Activated CD4-positive, alpha-beta T cell treated with anti-CD3 and anti-CD28 coated beads, Interleukin-2, amount 10 ng/mL, durations not matched to agents 7 days and 5 days (primary cell): ENCODE measurements at places on chromosomes 4 and X.

DNA sequence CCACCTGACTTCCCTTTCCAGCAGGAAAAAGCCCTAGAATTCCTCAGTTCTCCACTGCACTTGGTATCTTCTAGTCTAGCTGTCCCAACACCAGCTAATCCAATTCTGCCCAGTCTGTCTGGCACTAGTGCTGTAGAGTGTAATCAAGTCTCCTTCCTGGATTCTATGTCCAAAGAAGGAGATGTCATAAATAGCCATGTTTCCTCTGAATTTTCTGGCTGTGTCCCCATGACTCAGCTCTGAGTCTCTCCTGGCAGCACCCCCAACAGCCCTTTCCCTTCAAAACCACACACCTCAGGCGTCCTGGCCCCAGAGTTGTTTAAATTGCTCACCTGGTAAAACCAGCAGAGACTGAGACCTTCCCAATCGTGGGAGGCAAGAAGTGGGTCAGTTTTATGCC is 197.2 kb downstream of the GRXCR1 start:
- no peak for DNase-seq
- no peaks in the 10 kb centered on the region for H3K4me1 ChIP-seq
- no peaks in the 10 kb centered on the region for H3K27me3 ChIP-seq
- no peak overlapping the region for H3K4me3 ChIP-seq

DNA sequence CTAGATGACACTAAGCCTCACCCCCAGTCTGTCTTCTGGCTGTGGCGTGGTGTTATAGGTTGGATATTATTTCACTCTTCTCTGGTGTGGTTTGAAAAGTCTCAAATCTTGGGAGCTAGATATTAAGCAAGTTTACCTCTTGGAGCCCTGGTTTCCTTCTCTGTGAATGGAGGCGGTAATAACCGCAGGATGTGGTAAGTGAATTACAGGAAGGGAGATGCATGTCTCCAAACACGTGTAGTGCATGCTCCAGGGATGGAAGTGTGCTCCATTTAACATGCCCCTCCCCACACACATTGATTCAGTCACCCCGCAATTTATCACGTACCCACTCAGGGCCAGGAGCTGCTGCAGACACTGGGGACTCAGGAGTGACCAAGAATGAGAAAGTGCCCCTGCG is 4.9 kb downstream of the ZNF275 start:
- H3K36me3 ChIP-seq = peaks cover 73% of the 10 kb centered on the region
- no peak for DNase-seq
- no peak overlapping the region for H3K4me3 ChIP-seq
- H3K4me1 ChIP-seq = peaks cover 85% of the 10 kb centered on the region

DNA sequence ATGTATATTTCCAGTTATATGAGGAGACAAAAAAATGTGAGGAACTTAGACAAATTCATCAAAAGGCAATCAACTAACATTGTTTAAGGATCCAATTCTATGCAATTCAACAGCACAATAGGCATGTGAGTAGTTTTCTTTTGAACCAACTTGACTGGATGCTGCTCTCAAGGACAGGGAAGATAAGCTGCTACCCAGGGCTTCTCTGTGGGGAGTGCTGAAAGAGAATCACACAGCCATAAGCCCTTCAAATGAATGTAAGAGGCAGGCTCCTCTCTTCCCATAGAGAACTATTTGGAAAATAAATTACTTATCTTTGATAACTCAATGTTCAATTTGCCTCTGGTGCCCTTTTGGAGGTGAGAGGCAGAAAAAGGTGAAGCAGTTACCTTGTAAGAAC is 1413.6 kb downstream of the PCDH7 start:
- DNase-seq = no peak
- no peaks in the 10 kb centered on the region for H3K27me3 ChIP-seq
- no peak overlapping the region for H3K27ac ChIP-seq

DNA sequence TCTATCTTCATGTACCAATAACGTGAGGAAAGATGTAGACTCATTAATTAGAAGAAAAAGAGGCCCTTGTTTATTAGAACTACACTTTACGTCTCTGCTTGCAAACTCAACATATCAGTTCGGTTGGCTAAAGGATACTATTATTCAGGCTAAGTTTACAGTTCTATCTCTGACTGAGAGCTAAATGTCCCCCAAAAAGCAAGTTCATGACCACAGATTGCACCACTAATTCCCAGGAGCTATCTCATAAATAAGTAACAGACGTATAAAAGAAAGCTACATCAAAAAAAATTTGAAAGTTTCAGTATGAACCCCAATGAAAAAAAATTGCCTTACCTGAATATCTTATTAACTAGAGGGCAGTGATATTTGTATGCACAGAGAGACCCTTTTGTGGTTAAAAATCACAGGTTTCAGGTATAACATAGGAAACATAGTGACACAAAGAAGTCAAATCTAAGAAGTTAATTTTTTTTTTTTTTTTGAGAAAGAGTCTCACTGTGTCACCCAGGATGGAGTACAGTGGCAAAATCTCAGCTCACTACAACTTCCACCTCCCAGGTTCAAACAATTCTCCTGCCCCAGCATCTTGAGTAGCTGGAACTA is 128.9 kb downstream of the MAB21L2 start:
- no peaks in the 10 kb centered on the region for H3K36me3 ChIP-seq
- no peaks in the 10 kb centered on the region for H3K4me1 ChIP-seq
- DNase-seq = no peak
- H3K27me3 ChIP-seq = no peaks in the 10 kb centered on the region
- no peak overlapping the region for H3K4me3 ChIP-seq

DNA sequence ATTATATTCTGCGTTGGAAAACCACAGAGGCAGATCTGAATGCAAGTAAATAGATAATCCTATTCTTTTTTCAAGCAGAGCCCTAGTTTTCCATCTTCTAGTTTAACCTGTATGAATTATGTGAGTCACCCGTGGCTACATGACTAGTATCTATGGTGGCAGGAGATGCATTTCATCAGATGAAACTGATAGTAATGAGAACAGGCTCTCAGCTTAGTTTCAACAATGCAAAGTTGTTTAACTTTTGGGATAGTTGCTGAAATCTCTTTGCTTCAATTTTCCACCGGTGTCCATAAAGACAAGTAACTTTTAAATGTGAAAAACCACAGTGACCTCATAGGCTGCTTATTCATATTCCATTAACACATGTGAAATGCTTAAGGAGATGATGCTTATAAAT is 1317.4 kb upstream of the TENM3 start:
- DNase-seq = no peak
- no peaks in the 10 kb centered on the region for H3K4me1 ChIP-seq
- no peaks in the 10 kb centered on the region for H3K36me3 ChIP-seq
- H3K27ac ChIP-seq = no peak overlapping the region
- no peaks in the 10 kb centered on the region for H3K27me3 ChIP-seq
- H3K4me3 ChIP-seq = no peak overlapping the region

DNA sequence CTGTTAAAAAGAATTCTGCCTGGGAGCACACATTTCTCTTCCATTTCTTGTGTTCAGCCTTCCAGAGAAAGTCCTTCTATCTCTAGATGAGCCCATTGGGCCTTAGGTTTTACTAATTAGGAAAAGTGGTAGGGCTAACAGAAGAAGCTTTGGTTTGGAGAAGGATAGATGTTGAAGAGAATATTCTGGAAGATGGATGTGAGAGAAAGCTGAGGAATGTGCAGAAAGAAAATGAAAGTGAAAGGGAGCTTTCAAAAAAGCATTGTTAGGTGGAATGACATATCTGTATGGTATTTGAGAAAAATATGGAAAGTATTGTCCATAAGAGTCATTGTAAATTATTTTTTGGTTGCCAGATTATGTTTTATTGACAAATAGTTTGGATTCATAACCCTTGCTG is 474.8 kb upstream of the SLIT2 start:
- H3K36me3 ChIP-seq = no peaks in the 10 kb centered on the region
- H3K4me3 ChIP-seq = no peak overlapping the region
- H3K4me1 ChIP-seq = no peaks in the 10 kb centered on the region
- no peak for DNase-seq

DNA sequence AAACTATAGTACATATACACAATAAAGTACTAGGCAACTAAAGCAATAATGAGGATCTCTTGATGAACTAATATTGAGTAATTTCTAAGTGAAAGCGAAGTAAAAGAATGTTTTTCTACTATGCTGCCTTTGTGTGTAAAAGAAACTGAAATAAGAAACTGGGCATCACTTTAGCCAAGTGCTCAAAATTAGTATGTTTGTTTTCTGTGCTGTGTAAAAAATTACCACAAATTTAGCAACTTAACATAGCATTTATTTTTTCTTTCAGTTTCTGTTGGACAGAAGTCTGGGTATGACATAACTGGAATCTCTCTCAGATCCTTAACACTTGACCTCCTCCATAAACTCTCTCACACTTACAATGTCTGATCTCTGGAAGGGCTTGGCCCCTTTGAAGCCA is 687.1 kb upstream of the MAGEB2 start:
- no peaks in the 10 kb centered on the region for H3K27me3 ChIP-seq
- no peaks in the 10 kb centered on the region for H3K4me1 ChIP-seq
- H3K4me3 ChIP-seq = no peak overlapping the region
- H3K36me3 ChIP-seq = no peaks in the 10 kb centered on the region
- DNase-seq = no peak
- H3K27ac ChIP-seq = no peak overlapping the region

DNA sequence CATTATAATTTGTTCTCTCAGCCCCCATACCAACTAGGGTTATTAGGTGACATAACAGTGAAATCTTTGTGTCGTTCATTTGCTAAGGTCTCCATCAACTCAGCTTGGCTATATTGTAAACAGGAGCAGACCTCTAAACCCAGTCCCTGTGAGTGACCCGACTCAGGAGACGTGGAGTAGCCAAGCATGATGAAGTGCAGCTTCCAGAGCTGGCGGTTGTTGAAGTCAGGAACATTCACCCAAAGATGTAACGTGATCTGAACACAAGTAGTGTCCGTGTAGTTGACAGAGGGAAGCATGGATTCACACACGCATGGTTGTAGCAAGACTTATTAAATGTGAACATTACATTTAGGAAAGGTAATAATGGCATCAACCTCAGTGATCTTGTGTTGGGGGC is 102.3 kb downstream of the FAM193A start:
- H3K27me3 ChIP-seq = no peaks in the 10 kb centered on the region
- H3K4me3 ChIP-seq = no peak overlapping the region
- no peaks in the 10 kb centered on the region for H3K4me1 ChIP-seq
- peaks cover 18% of the 10 kb centered on the region for H3K36me3 ChIP-seq
- H3K27ac ChIP-seq = no peak overlapping the region

DNA sequence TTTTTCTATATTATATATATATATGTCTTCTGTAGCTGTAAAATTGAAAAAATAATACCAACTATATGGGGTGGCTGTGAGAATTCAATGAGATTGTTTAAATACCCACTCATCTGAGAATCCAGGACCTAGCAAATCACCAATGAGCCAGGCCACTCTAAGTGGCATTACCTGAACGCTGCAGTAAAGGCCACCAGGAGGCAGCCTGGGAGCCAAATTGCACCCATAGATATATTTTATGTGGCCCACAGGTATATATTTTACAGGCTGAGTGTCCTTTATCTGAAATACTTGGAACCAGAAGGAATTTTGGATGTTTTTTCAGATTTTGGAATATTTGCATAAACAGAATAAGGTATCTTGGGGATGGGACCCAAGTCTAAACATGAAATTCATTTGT is 58.2 kb upstream of the C4orf50 start:
- peak; percentile 24 for DNase-seq
- H3K4me3 ChIP-seq = no peak overlapping the region
- no peak overlapping the region for H3K27ac ChIP-seq
- no peaks in the 10 kb centered on the region for H3K27me3 ChIP-seq
- H3K36me3 ChIP-seq = peaks cover 12% of the 10 kb centered on the region
- no peaks in the 10 kb centered on the region for H3K4me1 ChIP-seq

- DNase-seq = no peak
- H3K27me3 ChIP-seq = no peaks in the 10 kb centered on the region
- H3K36me3 ChIP-seq = peaks cover 14% of the 10 kb centered on the region
- no peak overlapping the region for H3K27ac ChIP-seq
Observed at GRCh38 chrX:72465889-72466288, 106.8 kb downstream of the HDAC8 start.

DNA sequence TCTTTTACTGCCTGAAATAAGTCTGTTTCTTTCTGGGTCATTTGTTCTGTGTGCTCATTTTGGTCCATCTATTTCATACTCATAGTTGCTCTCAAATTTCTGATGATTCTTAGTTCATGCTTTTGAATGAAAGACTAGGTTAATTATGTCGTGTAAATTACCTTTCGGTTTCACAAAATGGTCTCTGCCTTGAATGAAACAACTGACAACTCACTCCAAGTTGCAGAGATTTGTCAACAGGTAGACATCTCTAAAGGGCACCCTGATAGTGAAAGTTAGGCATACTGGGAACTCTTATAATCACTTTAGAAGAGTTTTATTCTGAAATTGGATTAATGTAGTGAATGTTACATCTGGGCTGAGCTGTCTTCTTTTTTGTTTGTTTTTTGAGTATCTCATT is 726.9 kb downstream of the PDHA2 start:
- H3K4me3 ChIP-seq = no peak overlapping the region
- no peak for DNase-seq
- no peak overlapping the region for H3K27ac ChIP-seq
- H3K27me3 ChIP-seq = no peaks in the 10 kb centered on the region
- no peaks in the 10 kb centered on the region for H3K4me1 ChIP-seq
- H3K36me3 ChIP-seq = no peaks in the 10 kb centered on the region

- H3K27ac ChIP-seq = peak overlapping the region; percentile 94
- H3K4me3 ChIP-seq = peak overlapping the region; percentile 7
- no peaks in the 10 kb centered on the region for H3K27me3 ChIP-seq
Observed at GRCh38 chr4:99815597-99816011, 1.0 kb upstream of the DAPP1 start.

GRCh38 chr4:15366721-15367120 is 61.1 kb upstream of the C1QTNF7 start:
- no peaks in the 10 kb centered on the region for H3K36me3 ChIP-seq
- no peak overlapping the region for H3K4me3 ChIP-seq
- no peaks in the 10 kb centered on the region for H3K27me3 ChIP-seq
- peaks cover 9% of the 10 kb centered on the region for H3K4me1 ChIP-seq
- H3K27ac ChIP-seq = no peak overlapping the region

DNA sequence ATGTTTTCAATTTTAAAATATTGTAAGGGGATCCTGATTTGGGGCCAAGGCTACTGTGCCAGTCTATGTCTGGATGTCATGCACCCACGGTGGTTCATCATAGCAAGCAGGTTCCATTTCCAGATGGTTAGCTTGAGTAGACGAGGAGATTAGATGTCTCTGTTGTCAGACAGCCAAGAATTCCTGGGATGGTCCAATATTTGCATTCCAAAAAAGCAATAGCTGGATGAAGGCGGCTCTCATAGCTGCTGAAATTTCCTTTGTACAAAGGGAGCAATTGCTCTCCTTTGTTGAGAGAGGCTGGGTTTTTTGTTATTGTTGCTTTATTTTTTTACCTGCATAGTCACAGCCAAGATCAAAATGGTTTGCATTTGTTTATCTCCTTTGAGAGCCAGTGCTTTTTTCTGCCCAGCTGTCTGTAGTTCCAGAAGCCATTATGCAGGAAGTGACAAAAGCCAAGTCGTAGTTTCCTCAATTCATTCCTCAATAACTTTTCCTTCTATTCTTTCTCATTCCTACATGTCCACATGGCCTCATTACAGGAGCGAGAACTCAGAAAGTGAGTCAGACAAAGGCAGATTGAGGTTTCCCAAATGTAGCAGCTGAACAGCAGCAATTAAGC is 107.9 kb downstream of the MMRN1 start:
- no peaks in the 10 kb centered on the region for H3K4me1 ChIP-seq
- H3K4me3 ChIP-seq = no peak overlapping the region
- no peak for DNase-seq
- peaks cover 2% of the 10 kb centered on the region for H3K27me3 ChIP-seq
- H3K27ac ChIP-seq = no peak overlapping the region
